Activated CD4-positive, CD25-positive, alpha-beta regulatory T cell treated with anti-CD3 and anti-CD28 coated beads, Interleukin-2, amount 50 U/mL, for 72 hours (primary cell): ENCODE measurements at places on chromosomes 4 and X.

GRCh38 chr4:134117392-134118183, 84.0 kb downstream of the PABPC4L start:
- DNase-seq, result no peak

GRCh38 chr4:954211-955020, 19.0 kb downstream of the DGKQ start:
- peak; percentile 11 for DNase-seq

- no peak for DNase-seq
Measured at GRCh38 chr4:20122198-20122988, 129.3 kb upstream of the SLIT2 start.

- DNase-seq, result no peak
Measured at GRCh38 chr4:134202166-134202956, 772 bp upstream of the PABPC4L start.

DNA sequence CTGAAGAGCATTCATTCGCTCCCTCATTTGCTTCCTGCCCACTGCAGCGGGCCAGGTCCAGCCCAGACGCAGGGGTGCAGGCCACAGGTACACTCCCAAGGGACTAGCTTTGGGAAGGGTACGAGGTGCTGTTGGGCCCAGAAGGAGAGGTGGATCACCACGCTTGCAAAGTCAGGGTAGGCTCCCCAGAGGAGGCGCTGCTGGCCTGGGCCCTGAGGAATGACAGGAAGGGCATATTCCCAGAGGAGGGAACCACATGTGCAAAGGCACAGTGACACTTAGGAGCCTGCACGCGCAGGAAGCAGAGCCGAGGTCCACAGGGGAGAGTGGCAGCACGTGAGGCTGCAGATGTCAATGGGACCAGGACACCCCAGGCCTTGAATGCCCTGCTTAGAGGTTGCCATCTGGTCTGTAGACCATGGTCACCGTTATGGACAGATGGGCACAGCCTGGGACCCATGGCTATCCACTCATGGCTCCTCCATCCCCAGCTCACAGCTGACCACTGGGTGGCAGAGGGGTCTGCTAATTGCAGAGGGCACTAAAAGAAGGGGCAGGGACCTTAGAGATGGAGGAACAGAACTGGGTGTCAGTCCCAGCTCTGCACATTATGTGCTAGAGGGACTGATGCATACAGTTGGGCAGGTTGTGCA, 7.9 kb downstream of the HTRA3 start:
- DNase-seq, result no peak

DNA sequence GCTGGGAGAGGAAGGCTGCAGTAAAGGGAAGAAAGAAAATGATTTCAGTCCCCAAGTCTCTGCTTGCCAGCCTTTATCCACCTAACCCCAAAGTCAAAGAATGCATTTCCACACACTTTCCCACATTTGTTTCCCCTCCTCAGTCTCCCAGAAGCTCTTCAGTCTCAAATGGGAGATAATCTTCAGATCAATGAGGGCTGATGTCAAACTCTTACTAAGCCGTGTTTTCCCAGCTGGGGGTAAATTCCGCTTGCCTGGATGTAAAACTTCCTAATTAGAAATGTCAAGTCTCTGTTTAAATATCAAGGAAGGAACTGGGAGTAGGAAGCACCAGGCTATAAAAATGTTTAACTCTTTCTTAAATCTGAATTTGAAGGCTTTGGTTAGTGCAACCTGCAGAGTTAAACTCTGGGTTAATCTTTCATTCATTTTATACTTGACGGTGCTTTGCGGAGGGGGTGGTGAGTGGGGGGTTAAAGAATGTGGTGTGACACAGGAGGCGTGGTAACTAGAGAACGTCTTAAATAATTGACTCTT, 601.4 kb upstream of the ACTRT1 start:
- no peak for DNase-seq
